Neural progenitor cell (in vitro differentiated cells): ENCODE measurements at places on chromosomes 4 and X.

GRCh38 chrX:28347476-28347875, 239.8 kb upstream of the IL1RAPL1 start:
- no peak for DNase-seq

- no peak for DNase-seq
Observed at GRCh38 chr4:41158274-41158673, 56.1 kb downstream of the APBB2 start.

DNA sequence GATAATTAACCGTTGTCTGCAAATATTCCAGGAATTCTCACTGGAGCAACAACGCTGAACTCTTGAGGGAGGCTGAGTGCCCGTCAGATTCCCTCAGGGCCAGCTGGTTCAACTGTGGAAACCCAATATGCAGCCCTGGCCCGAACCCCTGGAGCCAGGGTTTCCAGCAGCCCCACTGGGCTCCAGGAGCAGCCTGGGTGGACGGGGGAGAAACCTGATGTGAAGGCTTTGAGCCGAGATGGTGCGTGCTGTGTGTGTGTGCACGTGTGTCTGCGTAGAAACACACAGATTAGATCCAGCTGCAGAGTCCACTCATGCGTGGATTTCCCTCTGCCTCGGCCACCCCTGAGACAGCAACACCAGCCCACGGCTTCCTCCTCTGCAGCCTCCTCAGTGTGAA, 19.4 kb upstream of the SLC25A6 start:
- no peak for DNase-seq

- no peak for DNase-seq
Observed at GRCh38 chr4:123452616-123453015, 56.0 kb downstream of the SPRY1 start.

GRCh38 chrX:109672239-109672638, 47.3 kb upstream of the KCNE5 start:
- no peak for DNase-seq

GRCh38 chrX:6448003-6448402, 86.9 kb downstream of the VCX3A start:
- no peak for DNase-seq

DNA sequence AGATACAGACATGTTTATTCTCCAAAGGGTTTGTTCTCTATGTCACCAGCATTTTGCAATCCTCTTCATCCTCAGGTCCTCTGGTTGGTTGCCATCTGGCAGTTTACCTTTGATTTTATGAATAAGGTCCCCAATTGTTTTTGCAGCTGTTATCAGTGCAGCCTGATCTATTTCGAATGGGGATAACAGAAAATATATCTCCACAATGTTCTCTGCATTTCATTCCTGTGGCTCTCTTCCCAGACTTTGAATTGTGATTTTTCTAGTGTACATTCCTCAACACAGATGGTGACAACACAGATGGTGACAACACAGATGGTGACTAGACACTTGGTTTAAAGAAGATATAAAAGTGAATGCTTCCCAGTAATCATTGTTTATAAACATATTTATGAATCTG, 74.1 kb downstream of the FBXO8 start:
- DNase-seq, result no peak
